Activated CD8-positive, alpha-beta memory T cell treated with anti-CD3 and anti-CD28 coated beads for 48 hours (primary cell): ENCODE measurements at places on chromosomes 12 and 14.

DNA sequence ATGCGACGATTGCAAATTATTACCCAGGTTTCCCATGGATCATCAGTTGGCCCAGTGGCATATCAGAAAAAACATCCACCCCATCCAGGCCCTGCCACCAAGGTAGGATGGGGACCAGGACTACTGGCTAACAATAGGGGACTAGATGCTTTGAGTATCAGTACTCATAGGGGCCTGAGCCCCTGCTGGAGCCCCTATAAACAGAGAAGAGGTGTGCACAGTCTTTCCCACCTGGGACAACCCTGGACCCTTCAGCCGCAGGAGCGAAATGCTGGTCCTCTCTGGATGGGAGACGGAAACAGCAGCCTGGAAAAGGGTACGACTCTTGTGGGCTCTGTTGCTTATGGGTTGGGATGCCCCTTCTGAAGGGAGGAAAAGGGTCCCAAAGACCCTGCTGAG, 5.7 kb downstream of the DHH start:
- DNase-seq, result no peak

- no peak for DNase-seq
Observed at GRCh38 chr12:50441763-50442162, 41.1 kb downstream of the LARP4 start.

- DNase-seq, result no peak
Observed at GRCh38 chr12:31557707-31558106, 33.2 kb downstream of the DENND5B start.

- DNase-seq, result no peak
Observed at GRCh38 chr14:37588667-37588955, 6.4 kb downstream of the FOXA1 start.

DNA sequence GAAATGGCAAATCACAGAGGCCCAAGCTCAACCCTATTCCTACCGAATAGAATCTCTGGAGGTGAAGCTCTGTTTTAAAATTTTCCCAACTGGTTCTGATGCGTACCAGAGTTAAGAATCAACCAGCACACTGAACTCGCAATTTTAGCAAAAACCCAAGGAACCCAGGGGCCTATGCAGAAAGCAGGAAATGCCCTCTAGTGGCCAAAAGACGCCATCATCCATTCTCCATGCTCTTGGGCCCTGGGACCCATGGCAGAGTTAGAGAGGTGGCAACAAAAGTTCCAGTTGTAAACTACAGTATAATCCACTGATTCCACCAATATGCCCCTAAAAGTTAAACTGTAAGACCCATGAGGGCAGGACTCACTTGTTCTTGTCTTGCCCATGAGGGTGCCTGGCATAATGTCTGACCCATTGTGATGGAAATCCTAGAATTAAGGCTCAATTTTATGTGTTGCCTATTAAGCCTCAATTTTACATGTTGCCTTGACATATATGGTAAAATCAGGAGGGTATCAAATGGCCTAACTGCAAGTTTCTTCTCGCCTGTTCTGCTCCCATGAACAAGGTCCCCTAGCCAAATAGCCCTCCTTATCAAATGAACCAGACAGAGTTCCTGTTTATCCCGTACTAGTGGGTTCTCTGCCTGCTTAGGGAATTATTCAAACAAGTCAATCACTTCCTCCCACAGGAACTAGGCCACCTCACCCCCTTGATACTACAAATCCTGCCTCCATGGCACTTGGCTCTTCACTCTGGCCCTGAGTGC, 137.5 kb upstream of the CPM start:
- no peak for DNase-seq

- DNase-seq, result no peak
Observed at GRCh38 chr14:96503306-96503679, 1.1 kb downstream of the PAPOLA start.

- no peak for DNase-seq
Observed at GRCh38 chr12:38282886-38283285, 33.7 kb upstream of the ALG10B start.

DNA sequence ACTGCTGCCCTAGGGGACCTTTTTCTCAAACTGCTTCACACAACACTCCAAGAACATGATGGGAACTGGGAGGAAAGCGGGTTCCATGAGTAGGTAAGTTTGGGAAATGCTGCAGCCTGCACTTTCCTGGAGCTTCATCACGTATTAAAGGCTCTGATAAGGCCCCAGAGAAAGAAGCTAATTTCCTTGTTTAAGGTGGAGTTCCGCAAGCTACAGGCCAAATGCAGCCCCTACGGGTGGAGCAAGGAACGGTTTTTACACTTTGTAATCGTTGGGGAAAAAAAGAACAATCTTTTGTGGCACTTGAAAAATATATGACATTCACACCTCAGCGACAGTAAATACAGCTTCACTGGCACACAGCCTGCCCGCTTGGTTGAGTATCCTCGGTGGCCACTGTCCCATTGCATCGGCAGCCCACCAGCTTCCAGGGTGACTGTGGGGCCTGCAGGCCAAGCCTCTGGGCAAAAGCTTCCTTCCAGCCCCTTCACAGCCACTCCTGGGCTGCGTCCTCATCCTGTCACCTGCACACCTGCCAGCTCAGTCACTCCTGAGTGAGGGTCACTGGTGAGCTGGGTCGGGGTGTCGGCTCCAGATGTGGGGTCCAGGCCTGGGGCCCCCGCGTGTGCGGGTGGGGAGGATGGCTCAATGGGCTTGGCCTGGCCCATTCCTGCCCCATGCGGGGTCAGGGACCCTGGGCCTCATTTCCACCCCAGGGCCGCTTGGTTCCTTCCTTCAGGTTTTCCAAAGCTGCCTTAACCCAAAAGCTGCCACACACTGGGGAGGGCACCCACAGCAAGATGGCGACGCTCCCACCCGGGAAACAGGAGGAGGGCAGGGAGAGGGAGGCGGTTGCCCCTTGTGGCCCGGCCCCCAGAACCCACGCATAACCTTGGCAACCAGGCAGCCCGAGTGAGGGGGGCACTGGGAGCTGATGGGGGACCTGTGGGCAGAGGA, 2.4 kb downstream of the AMN start:
- no peak for DNase-seq

DNA sequence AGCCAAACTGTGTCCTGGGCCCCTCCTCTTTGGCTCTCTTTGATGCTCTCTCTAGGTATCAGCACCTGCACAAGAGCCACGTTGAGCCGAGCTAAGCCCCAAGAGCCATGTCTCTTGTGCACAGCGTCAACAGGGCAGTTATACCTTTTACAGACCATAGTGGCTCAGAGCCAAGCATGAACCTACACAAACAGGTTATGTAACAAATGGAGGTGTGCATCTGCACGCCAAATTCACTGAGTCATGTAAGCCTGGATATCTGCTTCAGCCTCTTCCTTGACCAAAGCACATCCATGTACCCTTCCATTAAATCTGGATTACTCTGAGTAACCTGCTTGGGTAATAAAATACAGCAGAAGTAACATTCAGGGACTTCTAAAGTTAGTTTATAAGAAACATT, 509.7 kb downstream of the NAV3 start:
- no peak for DNase-seq

DNA sequence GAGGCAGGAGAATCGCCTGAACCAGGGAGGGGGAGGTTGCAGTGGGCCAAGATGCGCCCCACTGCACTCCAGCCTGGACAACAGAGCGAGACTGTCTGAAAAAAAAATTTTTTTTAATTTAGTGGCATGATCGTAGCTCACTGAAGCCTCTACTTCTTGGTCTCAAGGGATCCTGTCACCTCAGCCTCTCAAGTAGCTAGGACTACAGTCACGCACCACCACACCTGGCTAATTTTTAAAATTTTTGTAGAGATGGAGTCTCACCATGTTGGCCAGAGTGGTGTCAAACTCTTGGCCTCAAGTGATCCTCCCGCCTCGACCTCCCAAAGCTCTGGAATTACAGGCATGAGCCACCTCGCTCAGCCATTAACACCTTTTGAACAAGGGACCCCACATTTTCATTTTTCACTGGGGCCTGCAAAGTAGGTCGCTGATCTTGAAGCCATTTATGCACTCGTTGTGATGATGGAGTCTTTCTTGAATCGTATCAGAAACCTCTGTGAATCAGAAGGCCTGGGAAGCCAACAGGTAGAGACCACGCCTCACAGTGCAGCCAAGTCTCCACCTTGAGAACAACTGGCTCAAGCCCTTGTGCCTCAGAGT, 5.9 kb downstream of the HCAR1 start:
- no peak for DNase-seq

DNA sequence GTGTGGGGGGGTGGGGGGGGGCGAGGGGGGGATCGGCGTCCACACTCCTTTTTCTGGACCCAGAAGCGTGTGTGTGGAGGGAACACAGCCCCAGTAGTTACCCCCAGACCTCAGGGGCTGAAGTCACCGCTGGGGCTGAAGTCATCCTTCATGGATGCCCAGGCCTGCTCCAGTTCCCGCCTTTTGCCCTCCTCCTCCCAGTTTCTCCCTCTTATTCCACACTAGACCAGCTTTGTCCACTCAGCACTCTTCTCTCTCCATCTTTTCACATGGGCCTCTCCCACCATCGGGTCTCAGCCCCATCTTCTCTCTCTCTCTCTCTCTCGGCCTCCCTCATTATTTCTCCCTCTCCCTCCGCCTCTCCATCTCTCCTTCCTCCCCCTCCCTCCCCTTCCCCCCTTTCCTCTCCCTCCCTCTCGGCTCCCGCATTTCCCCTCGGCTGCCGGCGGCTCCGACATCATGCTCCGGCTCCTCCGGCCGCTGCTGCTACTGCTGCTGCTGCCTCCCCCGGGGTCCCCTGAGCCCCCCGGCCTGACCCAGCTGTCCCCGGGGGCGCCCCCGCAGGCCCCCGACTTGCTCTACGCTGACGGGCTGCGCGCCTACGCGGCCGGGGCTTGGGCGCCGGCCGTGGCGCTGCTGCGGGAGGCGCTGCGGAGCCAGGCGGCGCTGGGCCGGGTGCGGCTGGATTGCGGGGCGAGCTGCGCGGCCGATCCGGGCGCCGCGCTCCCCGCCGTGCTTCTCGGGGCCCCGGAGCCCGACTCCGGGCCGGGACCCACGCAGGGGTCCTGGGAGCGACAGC, at the start of gene P3H3:
Gene P3H3 (plus strand): TSS at position 426 of the 799 bp plus-strand sequence. CDS start 34 bp downstream, at position 460.
- DNase-seq, result no peak

DNA sequence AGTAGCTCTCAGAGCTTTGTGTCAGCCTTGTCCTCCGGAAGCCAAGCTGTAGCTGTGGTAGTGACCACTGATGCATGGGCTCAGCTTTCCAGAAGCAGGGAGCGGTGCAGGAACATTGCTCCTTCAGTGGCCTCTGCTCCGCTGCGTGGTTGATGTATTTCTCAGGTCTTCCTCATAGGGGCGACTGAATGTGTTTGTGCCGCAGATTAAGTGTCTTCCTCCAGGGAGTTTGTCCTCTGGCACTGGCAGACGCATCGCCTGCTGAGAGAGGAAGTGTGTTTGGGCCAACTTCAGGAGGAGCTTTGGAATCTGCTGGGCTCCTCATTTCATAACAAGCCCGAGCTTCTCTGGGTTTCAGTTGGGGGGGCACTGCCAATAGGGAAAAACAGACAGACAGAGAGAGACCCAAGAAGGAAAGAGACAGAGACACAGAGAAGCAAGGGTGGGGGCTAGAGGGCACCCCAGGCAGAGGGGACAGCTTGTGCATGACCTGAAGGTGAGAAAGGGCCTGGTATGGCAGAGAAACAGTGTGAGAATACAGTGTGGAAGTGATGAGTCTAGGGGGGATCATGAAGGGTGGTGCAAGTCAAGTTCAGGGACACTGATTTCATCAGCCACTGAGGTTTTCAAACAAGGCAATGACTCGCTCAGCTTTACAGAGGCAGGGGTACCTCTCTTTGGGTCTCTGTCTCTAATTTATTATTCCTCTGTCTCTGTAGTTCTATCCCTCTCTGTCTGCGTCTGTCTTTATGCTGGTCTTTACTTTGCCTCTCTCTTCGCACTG, 69.4 kb upstream of the PRIMA1 start:
- no peak for DNase-seq

GRCh38 chr12:8014836-8015235, 17.7 kb upstream of the FOXJ2 start:
- no peak for DNase-seq

- no peak for DNase-seq
Observed at GRCh38 chr14:85276161-85276978, 253.6 kb upstream of the FLRT2 start.

GRCh38 chr14:29007990-29008389, 241.4 kb downstream of the FOXG1 start:
- no peak for DNase-seq

DNA sequence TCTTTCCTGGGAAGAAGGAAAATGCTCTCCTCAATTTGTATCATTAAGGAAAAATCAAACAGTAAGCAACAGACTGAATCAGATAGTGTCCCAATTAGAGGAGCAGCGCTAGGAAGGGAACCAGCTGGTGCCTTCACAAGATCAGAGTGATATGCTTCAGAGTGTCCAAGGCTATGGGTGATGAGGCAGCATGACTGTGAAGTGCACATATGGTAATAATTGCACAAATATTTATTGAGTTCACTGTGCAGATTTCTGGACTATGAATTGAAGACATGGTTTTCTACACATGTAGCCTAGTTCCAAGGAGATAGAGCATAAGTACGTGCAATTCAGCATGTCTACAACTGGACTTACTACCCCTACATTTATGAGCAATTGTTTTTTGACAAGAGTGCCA, 78.8 kb upstream of the EVL start:
- DNase-seq, result no peak

DNA sequence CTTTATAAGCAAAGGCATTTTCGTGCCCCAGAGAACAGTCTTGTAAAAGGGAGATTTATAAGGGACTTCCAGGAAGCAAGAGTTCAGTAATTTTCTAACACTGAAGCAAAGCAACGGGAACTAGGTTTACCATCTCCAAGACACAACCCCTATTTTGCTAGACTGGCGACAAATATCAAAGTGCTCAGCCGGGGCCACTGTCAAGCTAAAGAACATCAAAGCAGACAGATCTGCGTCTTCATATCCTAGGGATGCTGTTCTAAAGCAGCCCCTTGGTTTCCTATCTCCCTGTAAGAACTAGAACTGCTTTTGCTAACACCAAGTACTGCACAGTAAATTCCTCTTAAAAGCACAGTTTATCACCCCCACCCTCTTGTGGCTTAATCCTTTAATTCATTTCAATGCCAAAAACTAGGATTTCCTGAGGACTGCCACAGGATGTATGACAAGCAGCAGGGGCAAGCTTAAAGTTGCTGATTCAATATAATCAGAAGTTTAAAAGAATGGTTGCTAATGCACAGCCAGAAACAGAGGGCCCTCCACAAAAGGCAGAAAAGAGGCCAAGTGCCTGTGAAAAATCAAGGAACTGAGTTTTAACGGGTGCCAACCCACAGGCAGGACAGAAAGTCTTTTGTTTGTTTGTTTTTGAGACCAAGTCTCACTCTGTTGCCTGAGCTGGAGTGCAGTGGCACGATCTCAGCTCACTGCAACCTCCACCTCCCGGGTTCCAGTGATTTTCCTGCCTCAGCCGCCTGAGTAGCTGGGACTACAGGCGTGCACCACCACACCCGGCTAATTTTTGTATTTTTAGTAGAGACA, 44.0 kb upstream of the ISM2 start:
- DNase-seq, result no peak

GRCh38 chr12:48970702-48971334, 717 bp downstream of the WNT10B start:
- no peak for DNase-seq

GRCh38 chr12:40691913-40692764, at the start of gene CNTN1:
CNTN1 (plus strand) TSS chr12:40692439.
- DNase-seq, result no peak
